ENCODE measurements at places on chromosomes 13 and 19. TPM values are rescaled to one million over a fixed set of nuclear protein-coding genes. Genes with fewer than 3 reads are reported as not detected.

Gene PRR19
- total RNA-seq: not detected

Gene ZNF564
- total RNA-seq: 9.0 TPM

Gene PEG3
- total RNA-seq: 0.53 TPM

Gene ZNF112
- total RNA-seq: 7.2 TPM

Gene ADGRL1
- 5.9 TPM for total RNA-seq

Gene HCN2
- total RNA-seq: under 0.01 TPM

Gene SMIM44
- total RNA-seq: not detected

Gene PDX1
- total RNA-seq: not detected

GRCh38 chr19:6228551-6229215 is 51.1 kb downstream of the MLLT1 start:
- DNase-seq: no peak

DNA sequence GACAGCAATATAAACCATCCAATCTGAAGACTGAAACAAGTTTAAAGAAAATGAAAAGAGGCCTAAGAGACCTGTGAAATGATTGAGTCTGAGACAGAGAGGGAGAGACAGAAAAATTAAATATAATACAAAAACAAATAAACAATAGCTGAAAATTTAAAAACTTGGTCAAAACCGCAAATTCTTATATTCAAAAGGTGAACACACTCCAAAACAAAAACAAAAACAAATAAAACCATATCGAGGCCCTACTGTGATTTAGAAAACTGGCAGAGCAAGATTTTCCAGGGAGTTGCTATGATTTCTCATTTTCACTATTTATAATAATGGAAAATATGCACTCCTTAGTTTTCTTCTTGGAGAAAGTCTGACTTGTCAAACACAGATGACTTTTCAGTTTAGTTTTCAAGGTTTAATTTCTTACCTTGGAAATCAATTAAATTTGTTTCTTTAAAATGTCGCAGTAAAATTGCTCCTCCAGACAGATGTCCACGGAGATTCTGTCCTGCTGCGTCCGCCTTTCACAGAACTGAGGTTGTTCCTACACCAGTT is 1420.3 kb downstream of the UQCRFS1 start:
- DNase-seq: no peak

DNA sequence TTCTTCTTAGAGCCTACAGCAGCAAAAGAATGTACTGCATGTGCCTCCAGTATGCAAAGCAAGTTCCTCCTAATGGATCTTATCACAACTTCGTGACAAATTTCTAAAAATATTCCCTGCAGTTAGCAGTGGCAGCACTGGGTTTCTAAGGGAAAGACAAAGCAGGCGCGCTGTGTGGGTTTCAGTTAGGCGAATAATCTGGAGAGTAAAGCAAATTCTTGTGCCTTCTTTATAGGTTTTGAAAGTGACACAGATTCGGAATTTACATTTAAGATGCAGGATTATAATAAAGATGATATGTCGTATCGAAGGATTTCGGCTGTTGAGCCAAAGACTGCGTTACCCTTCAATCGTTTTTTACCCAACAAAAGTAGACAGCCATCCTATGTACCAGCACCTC is 167.9 kb downstream of the LMO7 start:
- DNase-seq: no peak

GRCh38 chr13:113786262-113786841 is 27.3 kb downstream of the TMEM255B start:
- peak; percentile 18 for DNase-seq

- DNase-seq: no peak
Observed at GRCh38 chr19:5624741-5625278, 1.9 kb downstream of the SAFB start.

- DNase-seq: no peak
Observed at GRCh38 chr19:8491574-8491973, 10.9 kb downstream of the PRAM1 start.

DNA sequence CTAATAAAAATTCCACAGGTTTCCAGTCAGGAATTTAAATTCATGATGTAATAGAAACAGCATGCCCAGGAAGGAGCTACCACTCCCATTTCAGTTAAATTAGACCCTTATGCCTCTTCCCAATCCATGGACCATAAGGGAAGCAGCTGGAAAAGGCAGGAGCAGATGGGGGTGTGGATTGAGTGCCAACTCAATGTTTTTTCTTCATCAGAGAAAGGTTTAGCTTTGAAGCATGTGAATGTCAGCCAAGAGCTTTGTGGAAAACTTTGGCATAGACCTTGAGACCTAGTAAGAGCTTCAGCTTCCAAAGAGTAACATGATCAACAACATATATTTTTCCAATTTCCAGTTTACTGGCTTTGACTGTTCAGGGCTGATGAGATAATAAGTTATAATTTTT is 2139.9 kb downstream of the PCDH9 start:
- DNase-seq: no peak

GRCh38 chr13:37657134-37657533 is 58.6 kb upstream of the POSTN start:
- DNase-seq: peak; percentile 70

DNA sequence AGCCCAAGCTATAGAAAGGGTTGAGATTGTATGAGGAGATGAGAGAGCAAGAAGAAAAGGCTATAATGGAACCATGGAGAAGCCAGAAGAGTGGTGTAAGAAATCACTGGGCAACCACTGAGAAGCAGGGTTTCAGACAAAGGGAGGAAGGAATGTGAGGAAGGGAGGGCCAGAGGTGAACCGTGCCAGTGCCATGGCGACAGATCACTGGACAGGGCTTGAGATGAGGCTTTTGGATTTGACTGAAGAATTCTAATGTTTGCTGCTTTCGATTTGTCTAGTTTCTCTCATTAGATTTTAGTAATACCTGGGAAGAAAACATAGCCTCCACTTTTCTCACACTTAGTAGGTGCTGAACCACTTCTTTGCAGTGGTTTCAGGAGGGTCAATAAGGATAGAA is 6.3 kb upstream of the GPR183 start:
- no peak for DNase-seq

DNA sequence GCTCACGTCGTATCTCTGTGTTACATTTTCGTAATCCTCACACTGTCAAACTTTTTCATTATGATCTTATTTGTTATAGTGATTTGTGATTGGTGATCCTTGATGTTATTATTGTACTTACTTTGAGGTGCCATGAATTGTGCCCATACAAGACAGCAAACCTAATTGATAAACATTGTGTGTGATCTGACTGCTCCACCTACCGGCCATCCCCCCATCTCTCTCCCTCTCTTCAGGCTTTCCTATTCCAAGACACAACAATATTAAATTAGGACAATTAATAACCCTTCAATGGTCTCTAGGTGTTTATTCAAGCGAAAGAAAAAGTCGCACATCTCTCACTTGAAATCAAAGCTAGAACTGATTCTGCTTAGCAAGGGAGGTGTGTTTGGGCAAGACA is 349.3 kb downstream of the RBM26 start:
- DNase-seq: peak; percentile 3

- DNase-seq: no peak
Observed at GRCh38 chr19:10295847-10296591, 6.3 kb downstream of the ICAM5 start.

DNA sequence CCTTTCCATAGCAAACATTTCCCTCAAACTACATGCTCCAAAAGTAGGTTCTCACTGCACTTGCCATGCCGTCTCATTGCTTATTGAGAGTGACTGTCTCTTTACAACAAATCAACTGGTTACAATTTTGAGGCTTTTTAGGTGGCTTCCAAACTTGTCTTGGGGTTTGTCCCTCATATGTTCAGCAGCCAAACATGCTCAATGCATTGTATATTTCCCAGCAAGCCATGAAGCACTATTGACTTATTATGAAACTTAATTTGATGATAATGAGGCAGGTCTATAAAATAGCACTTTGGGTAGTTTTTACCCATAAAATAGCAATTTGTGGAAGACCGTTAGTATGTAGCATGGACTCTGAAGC is 78.2 kb downstream of the LRCH1 start:
- no peak for DNase-seq

GRCh38 chr19:21835429-21835809 is 563 bp downstream of the ZNF43 start:
- DNase-seq: no peak

GRCh38 chr19:18444513-18444912 is 6.6 kb upstream of the ISYNA1 start:
- no peak for DNase-seq

DNA sequence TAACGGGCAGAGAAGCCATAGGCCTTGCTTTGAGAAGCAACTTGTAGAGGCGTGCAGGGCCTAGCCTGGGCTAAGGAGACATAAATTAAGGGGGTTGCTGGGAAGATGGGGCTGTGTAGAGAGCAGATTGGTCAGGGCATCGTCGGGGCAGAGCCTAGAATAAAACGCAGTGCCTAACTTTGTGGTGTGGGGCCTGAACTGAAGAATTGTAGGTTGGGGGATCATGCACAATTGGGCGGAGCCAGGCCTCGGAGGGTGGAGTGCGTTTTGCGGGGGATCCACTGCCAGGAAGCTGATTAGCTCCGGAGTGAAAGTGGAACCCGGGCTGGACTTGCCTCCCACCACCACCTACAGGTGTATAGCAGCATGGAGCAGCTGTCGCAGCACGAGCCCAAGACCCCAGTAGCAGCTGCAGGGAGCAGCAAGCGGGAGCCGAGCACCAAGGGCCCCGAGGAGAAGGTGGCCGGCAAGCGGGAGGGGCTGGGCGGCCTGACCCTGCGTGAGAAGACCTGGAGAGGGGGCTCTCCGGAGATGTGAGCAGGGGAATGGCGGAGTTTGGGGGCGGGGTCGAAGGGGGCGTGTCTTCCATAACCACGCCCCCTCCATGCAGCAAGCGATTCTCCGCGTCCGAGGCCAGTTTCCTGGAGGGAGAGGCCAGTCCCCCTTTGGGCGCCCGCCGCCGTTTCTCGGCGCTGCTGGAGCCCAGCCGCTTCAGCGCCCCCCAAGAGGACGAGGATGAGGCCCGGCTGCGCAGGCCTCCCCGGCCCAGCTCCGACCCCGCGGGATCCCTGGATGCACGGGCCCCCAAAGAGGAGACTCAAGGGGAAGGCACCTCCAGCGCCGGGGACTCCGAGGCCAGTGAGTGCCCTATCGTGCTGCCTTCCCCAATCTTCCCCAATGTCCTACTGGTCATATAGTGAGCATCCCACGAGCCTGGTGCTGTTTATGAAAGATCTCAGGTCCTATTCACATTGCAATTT is 13.8 kb downstream of the DNASE2 start:
- peak; percentile 28 for DNase-seq

- DNase-seq: no peak
Observed at GRCh38 chr13:35881360-35881759, 249.8 kb downstream of the DCLK1 start.

DNA sequence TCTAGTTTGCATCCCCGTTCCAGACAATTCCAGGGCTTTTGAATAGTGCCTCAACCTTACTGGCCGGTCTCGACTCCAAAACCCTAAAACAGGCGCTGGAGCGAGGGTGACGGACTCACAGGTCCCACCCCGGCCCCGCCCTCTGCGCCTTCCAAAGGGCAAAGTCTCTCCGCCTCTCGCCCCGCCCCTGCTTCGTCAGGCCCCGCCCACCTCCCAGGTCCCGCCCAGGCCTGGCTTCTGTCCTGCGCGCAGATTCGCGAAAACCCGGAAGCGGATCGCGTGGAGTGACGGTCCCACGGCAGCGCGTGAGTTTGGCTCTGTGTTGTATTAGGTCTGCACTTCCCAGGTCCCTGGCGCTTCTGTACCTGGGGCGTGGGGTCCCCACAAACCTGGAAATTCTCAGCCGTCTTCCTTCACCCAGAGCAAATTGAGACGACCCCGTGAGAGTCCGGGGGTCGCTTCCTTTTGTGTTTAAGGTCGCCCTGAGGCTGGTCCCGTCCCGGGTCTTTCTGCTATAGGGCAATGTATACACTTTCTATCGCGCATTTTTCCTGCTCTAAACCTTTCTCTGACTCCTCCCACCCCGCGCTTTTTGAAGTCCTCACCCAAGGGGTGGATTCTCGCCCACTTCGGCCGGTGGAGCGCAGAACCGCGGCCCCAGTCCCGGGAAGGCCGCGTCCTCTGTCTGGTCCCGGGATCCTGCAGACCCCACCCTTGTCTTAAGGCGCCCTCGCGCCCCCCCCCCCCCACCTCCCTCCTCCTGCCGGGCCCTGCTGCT is at the start of gene ZNF813:
Gene ZNF813, plus strand, starts transcription at position 249 of the 778 bp plus-strand sequence. CDS start 16,090 bp downstream, outside the sequence.
- DNase-seq: peak; percentile 66

DNA sequence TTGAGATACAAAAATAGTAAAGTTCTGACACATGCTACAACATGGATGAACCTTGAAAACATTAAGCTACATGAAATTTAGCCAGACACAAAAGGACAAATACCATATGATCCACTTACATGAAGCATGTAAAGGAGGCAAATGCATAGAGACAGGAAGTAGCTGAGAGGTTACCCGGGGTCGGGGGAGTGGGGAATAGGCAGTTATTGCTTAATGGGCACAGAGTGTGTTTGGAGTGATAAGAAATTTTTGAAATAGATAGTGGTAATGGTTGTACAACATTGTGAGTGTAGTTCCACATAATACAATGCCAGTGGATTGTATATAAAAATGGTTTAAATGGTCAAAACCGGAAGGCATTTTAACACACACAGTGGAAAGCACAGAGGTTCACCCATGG is 4.3 kb downstream of the N4BP2L1 start:
- DNase-seq: no peak

DNA sequence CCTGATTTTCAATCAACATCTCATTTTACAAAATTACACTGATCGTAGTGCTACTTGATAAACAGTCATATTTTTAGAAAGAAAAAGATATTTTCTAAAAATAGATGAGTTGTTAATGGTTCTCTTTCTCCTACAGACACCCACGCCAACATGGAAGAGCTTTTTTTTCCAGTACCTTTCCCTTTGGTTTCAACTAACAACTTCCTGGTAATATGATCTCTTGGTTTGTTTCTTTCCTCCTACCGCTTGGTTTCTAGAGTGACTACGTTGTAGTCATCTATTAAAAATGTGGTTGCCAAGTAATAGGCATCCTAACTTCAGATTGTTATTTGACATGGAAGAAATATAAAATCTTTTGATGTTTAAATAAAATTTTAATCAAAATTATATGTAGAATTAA is 189.0 kb downstream of the LACC1 start:
- peak; percentile 94 for DNase-seq

DNA sequence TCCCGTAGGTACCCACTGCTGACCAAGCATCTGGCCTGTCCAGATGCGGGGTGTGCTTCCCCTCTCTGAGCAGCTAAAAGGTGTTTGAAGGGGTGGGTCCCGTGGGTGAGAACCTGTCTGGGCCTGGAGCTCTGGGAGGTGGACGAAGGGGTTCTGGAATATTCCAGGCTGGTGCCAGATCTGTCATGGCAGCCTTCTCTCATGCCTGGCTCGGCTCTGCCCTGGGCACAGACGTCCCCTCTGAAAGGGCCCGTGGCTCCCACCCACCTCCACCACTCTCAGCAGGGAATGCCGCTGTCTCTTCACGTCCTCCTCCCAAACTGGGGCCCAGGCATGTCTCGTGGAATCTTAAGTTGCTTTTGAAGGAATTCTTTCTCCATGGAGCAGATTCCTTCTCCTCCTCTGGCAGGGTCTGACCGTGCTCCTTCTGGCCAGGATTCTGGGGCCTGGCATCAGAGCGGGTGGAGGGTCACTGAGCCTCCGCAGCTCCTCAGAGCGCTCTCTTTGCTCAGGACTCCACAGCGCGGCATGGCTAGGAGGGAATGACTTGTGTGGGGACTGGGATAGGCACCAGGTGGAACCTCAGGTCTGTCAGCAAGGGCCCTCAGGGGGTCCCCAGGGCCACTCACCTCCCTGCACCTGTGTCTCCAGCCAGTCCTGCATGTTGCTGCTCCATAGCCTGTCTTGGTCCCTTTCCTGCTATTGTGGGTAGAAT is 5.9 kb upstream of the MCF2L start:
- DNase-seq: no peak
